Activated T-cell treated with anti-CD3 and anti-CD28 coated beads for 4 hours (primary cell): ENCODE measurements at places on chromosomes 4 and X.

DNA sequence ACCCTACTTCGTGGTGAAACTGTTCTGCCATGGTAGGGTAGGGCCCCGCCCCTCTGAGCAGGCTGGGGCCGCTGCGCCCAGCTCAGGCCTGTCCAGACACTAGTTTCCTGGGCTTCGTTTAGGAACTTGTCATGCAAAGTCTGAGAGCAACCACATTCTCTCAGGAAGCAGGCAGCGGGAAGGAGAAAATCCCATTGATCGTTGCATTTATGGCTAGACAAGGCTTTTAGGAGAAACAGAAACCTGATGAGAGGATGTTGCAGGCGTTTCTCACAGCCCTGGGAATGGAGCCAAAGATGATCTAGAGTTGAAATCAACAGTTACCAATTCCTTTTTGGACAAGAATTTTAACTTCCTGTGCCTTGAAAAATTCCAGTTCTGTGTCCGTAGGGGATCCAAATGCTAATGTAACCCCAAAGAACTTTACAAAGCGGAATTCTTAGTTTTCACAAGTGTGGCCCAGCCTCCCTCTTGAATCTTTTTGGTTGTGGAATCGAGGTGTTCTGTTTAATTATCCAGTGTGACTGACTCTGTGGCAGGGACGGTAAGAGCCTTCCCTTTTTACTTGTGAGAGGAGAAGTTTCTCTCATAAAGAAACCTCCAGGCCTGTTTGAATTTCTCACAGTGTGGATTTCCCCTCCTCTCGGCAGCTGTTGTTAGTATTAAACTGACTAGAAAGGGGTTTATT lies 4.5 kb upstream of the CXCL9 start:
- no peak for DNase-seq

DNA sequence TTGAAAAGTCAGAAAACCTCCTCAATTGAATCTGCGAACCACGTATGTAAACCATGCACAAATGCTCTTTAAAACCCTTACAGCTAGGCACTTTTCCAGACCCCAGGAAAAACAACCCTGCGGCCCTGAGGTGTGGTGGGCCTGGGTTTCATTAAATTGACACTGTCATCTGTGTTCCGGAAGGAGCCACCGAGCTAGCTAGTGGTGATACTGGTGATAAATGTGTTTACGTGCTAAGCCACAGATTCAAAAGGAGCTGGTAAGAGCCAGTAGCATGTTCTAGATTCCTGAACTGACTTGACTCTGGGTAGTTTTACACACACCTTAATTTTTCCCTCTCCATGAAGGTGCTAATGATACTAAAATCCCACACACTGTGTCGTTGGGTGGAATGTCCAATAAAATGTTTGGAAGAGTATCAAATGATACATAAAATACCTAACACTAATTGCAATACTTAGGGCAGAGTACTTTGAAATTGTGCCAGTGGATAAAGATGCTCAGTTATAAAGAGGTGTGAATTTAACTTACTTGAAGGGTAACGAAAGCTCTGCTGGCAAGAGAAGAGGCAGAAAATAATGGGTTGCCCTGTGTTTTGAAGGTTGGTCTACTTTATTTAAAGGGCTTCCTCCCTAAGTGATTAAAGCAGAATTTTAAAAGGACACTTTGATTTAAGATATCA lies 8.5 kb downstream of the SMS start:
- DNase-seq: no peak

- no peak for DNase-seq
Observed at GRCh38 chr4:12729384-12729783, 754.8 kb downstream of the RAB28 start.

DNA sequence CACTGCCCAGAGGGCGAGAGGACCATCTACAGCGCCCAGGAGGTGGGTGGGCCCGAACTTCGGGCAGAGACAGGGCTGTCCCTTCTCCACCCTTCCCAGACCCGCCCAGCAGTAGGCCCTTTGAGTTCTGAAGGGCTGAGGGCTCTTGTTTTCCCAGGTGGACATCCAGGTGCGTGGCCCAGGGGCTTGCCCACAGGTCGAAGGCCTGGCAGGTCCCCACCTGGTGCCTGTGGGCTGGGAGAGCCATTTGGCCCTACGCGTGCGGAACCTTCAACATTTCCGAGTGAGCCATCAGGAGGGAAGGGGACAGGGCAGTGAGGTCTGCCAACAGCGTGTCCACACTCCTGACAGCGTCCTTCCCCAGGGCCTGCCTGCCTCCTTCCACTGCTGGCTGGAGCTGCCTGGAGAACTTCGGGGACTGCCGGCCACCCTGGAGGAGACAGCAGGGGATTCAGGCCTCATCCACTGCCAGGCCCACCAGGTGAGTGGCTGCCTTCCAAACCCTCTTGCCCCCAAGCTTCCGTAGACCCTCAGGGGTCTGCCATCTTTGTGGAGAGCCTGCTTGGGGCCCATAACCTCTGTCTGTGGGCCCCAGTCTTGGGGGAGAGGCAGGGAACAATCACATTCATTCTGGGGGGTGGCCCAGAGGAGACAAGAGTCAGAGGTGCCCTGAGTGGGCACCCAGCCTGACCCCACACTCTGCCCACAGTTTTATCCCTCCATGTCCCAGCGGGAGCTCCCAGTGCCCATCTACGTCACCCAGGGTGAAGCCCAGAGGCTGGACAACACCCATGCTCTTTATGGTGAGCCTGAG lies 6.8 kb downstream of the PLXNB3 start:
- no peak for DNase-seq

GRCh38 chr4:100208459-100208858 lies 18.2 kb upstream of the DDIT4L start:
- no peak for DNase-seq

DNA sequence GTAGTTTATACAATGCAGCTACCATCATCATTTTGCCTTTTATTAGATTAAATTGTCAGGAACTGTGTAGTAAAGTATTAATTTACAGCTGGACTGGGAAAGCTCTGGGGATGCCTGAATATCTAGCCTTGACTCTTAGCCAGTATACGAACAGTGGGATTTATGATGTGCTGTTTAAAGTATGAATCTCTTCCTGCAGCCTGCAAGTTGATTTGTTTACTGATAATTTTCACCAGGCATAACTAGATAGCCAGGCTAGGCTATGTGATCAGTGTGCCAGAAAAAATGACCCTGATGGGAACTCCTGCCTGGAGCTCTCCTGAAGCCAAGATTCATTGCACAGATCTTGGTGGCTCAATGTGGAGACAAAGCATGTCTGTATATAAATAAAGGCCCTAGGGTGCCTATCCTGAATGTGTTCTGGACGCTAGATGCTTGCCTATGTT lies 119.2 kb downstream of the SCLT1 start:
- DNase-seq: no peak

DNA sequence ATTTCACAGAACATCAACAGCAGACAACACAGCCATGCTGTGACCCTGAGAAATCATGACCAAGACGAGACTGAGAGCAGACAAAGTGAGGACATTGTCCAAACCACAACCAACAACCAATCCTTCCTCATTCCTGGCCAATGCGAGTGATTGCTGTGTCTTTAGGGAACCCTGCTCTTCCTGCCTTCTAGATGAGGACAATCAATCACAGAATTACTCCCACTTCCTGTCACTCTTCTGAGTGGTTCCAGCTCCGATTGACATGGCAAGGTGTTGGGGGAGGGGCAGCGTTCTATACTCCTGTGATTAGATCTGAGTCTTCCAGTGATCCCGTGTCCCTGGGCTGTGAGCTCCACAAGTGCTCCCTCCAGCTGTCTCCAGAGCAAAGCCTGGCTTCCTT lies 227.8 kb downstream of the STIM2 start:
- DNase-seq: no peak
